ENCODE measurements at places on chromosomes 7 and 10.
A peak's percentile ranks its signal among the peaks of the same experiment; 100 is the strongest.

DNA sequence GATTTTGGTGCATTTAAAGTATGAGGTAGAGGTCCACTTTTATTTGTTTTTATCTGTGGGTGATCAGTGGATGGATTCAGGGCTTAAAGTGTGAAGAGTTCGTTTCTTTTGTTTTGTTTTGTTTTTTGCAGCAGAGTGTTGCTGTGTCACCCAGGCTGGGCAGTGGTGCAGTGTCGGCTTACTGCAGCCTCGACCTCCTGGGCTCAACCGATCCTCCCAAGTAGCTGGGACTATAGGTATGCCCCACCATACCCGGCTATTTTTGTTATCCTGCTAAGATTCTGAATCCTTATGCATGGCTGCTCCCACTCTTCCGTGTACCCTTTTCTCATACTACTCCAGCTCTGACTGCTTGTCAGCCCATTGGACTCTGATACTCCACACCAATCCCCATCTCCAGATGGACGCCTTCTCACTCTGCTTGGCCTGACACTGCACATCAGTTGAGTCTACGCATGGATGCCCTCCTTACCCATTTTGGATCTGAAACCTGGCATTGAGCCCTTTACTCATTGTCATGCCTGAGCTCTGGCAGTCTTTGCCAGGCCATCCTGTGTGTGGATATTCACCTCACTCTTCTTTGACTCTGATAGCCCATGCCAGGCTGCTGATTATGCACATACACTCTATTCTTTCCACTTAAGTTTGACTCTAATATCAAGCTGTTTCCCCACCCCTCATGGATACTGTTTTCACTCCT, 119.5 kb downstream of the CCSER2 start:
- DNase-seq = peak; percentile 33

GRCh38 chr7:141710301-141710700, 2.1 kb downstream of the WEE2 start:
- no peak for DNase-seq

- DNase-seq = no peak
Observed at GRCh38 chr7:77415476-77415822, 700 bp downstream of the GSAP start.

DNA sequence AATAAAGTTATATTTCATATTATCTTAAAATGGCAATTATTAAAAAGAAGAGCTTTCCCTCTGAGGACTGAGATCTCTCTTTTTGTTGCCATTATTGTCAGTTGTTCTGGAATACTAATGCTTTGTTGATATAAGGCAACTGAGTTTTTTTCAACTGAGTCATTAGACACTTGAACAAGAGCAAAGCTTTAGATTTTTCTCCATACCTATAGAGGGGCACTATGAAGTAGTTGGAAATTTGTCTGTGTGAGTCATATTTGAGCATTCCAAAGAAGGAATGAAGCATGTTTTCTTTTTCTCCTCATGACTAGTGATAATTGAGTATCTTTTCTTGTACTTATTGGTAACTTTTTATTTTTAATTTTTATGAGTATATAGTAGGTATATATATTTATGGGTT, 24.5 kb downstream of the RPA3 start:
- no peak for DNase-seq

- DNase-seq = no peak
Observed at GRCh38 chr10:25999295-25999981, 65.4 kb downstream of the MYO3A start.

DNA sequence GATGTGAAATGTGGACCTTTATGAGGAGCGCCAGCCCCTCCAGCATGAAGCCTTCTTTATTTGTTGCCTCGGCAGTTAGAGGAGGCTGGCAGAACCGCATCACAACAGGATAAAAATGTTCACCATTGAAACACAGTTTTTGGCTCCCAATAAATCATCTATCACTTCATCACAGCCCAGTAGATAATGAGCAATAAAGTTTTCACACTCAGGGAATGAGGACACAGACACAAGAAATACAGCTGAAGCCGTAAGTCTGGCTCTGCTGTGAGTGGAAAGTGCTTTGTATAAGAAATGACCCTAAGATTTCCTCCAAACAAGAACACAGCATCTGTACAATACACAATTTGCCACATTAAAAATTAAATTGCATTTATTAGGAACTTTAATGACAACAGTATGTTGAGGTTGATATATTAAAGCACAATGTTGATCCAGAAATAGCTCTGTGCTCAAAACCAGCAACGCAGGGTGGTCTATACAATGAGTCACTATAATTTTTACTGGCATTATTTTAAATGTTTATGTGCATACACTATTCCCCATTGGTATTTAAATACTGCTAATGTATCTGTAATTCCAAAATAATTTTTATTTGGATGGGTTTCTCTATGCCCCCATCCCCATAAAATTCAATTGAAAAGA, 301.8 kb upstream of the MGMT start:
- DNase-seq = no peak

DNA sequence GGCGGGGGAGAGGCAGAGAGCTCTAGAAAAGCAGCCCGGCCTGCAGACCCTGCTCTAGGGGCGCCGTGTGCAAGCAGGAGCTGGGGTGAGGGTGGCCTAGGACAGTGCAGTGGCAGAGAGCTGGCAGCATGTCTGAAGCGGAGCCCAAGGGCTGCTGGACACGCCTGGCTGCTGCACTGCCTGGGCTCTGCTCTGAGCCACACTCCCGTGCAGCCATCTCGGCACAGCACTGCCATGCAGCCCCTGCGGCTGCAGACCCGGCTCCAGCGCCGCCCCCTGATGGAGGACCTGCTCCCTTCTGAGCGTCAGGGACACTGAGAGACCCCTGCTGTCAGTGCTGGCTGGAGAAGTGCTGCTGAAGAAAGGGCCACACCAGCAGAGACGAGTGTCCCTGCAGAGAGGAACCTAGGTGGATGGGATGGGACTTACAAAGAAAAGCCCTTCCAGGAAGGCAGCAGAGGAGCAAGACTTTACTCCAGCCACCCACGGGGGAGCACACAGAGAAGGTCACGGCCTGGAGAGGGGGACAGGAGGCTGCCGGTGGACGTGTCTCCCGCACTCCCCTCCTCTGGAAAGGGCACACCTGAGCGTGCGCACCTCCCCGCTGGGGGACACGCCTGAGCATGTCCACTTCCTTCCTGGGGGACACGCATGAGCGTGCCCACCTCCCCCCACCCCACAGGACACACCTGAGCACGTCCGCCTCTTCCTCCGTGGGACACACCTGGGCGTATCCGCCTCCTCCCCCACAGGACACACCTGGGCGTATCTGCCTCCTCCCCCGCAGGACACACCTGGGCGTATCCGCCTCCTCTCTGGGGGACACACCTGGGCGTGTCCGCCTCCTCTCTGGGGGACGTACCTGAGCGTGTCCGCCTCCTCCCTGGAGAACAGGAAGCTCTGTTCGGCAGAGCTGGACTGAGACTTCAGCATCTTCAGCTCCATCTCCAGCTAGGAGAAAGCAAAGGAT, 252.9 kb downstream of the MAD1L1 start:
- peak; percentile 80 for DNase-seq

- peak; percentile 27 for DNase-seq
Observed at GRCh38 chr10:128086003-128086863, 40.0 kb downstream of the MKI67 start.

- DNase-seq = no peak
Observed at GRCh38 chr10:104895541-104895940, 254.5 kb downstream of the SORCS3 start.

DNA sequence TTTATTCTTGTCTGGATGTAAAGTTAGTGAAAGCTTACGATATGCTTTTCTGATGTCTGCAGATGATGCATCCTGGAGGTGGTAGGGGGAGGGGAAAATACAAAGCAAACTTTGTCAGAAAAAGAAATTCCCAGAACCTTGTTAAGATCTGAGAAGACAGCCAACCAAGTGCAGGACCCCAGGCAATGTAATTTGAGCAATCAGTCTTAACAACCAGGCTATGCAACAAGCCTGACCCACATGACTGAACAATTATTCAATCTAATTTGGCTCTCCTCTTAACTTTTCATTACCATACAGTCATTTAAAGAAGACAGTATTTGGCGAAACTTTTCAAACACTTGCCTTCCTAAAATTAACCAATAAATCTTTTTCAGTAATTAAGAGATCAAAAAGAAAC, 74.5 kb downstream of the DNAJC1 start:
- no peak for DNase-seq

- DNase-seq = no peak
Observed at GRCh38 chr7:114942446-114943175, 20.7 kb downstream of the MDFIC start.

- DNase-seq = no peak
Observed at GRCh38 chr10:4883079-4883739, 57.2 kb downstream of the AKR1E2 start.

DNA sequence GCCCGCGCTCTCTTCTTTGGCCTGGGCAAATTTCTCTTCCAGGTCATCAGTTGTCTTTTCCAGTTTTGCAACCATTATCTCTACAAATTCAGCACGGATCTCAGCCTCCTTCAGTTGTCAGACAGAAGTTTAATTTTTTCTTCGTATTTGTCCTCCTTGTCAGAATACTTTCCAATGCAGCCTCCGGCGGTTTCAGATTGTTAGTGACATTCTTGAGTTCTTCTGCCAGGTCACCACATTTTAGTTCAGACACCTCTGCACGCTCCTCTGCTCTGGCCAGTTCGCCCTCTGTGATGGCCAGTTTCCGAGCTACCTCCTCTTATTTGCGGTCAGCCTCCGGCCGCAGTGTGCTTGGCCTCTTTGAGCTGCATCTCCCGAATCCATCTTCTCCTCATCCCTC, 32.8 kb upstream of the CPN1 start:
- DNase-seq = no peak

DNA sequence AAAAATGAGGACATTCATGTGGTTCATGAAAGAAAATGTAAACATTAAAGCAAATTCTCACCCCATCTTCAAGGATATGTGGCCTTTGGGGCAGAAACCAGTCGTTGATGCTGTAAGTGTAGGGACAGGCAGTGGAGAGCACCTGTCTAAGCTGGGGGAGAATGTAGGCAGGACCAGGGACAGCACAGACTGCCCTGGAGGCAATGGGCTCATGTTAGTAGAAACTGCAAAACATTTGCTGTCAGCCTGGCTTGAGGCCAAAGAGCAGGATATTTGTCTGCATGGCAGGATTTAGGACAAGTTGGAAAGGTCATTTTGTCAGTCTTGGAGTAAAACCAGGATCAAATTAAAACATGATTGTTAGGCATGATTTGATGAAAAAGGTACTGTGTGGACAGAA, 211.6 kb upstream of the AGK start:
- no peak for DNase-seq

- no peak for DNase-seq
Observed at GRCh38 chr10:130634816-130635215, 498.6 kb downstream of the GLRX3 start.

DNA sequence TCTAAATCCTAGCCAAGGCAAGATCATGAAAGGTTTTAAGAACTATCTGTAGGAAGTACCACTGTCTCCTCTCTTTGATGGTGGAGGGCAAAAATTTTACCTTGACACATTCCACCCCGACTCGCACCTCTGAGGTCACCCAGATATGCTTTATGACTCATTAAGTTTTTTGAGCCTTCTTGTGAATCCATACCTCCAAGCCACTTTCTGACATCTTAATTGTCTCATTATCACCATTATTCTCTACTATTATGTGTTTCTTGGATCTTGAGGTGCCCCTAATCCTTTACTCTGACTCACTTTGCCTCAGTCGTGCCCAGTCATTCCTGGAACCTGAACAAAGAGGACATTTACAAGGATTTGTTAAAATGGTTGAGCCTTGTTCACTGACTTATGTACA, 146.6 kb downstream of the RAPGEF5 start:
- DNase-seq = no peak

DNA sequence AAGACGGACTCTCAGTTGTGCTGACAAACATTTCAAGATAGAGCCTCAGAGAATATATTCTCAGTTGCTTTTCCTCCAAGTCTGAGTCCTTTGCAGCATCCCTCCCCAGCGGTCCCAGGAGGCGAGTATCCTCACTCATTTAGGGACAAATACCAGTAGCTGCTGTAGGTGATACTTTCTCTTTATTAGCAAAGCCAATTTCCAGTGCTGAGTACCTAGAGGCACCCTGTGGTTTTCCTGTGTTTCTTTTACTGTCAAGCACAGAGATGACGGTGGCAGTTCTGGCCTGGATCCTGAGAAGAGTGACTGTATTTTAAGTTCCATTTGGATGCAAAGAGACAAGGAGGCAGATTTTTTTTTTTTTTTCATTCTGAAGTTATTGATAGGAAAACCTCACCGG, 1058.4 kb downstream of the SORCS3 start:
- no peak for DNase-seq

GRCh38 chr7:97307521-97308108, 190.1 kb downstream of the SDHAF3 start:
- no peak for DNase-seq

DNA sequence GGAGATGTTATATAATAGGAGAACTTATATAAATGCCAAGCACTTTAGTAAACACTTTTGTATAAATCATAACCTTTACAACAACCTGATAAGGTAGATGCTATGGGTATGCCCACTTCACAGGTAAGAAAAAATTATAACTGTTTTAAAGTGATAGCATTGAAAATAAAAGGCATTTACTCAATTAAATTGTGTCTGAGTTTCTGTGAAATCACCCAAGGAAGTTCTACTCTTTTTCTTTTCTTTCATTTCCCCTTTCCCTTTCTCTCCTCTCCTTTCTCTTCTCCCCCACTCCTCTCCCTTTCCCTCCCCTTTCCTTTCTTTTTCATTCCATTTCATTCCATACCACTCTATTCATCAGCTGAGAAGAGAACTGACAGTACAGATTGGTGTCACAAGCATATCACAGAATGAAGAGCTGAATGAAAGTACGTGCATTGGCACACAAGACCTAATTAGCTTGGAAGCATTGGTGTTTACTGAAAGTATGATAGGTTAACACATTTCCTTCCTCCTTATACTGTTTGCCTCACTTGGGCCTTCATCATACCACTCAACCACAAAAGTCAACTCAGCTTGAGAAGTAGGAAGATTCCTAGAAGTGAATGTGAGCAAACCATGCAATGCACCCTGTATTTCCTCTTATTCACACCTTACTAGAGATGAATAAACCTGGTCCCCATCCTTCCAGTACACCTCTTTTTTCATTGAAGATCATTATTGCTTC, 117.9 kb upstream of the AGR3 start:
- no peak for DNase-seq

Data from H9 (cell line).